ENCODE measurements at places on chromosomes 1 and 21.

DNA sequence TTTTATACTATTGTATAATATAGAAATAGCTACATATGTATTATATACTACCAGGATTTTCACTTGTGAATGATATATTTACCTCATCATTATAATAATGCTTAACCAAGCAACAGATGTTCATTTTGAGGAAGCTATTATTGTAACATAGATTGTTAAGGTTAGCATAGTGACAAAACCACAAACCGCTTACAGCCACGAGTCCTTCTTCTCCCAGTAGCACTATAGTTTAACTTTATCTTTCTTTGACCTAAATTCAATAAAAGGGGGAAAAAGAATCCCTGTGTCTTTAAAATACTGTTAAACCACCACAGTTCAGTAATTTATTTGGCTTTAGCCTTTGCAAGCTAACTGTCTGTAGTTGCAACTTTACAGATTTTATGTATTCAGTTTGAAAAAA, 1039.4 kb upstream of the B3GALT2 start:
- H3K36me3 ChIP-seq, result no peaks in the 10 kb centered on the region
- H3K4me3 ChIP-seq, result no peak overlapping the region
- H3K27me3 ChIP-seq, result peaks cover 3% of the 10 kb centered on the region
- peaks cover 2% of the 10 kb centered on the region for H3K4me1 ChIP-seq
- no peak for DNase-seq

DNA sequence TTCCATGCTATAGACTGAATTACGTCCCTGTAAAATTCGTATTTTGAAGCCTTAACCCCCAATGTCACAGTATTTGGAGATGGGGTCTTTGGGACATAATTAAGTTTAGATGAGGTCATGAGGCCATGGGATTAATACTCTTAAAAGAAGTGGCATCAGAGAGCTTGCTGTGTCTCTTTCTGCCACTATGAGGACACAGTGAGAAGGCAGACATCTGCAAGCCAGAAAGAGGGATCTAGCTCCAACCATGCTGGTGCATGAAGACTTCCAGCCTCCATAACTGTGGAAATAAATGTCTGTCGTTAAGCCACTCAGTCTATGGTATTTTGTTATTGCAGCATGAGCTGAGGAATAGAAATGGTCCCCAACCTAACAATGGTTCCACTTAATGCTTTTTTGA, 99.0 kb downstream of the LTN1 start:
- peaks cover 10% of the 10 kb centered on the region for H3K27me3 ChIP-seq
- H3K36me3 ChIP-seq, result no peaks in the 10 kb centered on the region
- no peak overlapping the region for H3K27ac ChIP-seq
- H3K4me1 ChIP-seq, result no peaks in the 10 kb centered on the region
- no peak overlapping the region for H3K4me3 ChIP-seq

DNA sequence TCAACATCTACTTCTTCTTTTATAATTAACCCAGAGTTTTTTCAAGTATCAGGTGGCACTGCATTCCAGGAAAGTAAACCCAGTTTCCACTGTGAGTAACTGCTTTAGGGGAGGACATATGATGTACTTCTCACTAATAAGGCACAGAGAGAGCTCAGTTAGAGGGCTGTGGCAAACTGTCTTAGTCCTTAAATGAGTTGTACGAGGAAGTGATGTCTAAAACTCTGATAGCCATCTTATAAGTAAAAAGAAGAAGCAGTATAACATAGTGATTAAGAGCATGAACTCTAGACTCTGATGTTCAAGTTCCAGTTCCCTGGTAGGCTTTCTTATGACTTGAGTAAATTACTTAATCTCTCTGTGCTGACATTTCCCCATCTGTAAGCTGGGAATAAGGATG, 58.7 kb upstream of the PTGS2 start:
- H3K4me3 ChIP-seq, result no peak overlapping the region
- no peak overlapping the region for H3K27ac ChIP-seq
- H3K27me3 ChIP-seq, result peaks cover 2% of the 10 kb centered on the region
- H3K4me1 ChIP-seq, result no peaks in the 10 kb centered on the region
- no peak for DNase-seq
- no peaks in the 10 kb centered on the region for H3K36me3 ChIP-seq

DNA sequence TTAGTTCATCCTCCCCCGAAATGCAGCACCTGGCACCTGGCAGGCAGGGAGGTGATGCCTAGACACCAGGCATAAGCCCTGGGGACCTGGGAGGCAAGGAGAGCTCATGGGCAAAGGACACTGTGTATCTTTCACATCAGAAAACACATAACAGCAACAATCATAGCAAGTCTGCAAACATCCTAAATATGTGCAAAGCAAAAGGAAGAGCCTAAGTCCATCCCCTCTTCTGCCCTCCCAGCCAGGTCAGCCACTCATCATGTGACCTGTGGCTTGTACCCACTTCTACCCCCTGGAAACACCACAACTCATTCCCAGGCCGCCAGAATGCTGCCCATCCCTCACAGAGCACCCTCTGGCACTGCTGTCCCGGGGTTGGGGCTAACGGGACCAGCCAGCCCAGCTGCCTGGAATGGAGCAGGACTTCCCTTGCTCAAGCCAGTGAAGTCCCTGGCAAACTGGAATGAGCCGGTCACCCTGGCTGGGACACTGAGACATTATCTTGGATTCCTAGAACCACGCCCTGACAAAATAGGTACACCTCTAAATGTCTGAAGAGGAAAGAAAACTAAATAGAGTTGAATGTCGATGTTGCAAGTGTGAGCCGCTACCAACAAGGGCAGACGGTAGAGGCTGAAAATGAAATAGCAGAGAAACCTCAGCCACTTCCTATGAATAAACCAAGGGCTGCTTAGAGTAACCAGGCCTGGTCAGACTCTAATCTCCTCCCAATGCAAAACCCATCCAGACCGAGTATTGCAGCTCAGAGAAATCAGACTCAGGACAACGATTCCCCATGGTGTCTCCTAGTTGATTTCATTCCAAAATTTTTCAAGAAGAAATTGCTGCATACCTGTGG, 29.4 kb downstream of the TMPRSS2 start:
- peaks cover 12% of the 10 kb centered on the region for H3K4me1 ChIP-seq
- no peak overlapping the region for H3K27ac ChIP-seq
- DNase-seq, result no peak
- peaks cover 14% of the 10 kb centered on the region for H3K27me3 ChIP-seq

DNA sequence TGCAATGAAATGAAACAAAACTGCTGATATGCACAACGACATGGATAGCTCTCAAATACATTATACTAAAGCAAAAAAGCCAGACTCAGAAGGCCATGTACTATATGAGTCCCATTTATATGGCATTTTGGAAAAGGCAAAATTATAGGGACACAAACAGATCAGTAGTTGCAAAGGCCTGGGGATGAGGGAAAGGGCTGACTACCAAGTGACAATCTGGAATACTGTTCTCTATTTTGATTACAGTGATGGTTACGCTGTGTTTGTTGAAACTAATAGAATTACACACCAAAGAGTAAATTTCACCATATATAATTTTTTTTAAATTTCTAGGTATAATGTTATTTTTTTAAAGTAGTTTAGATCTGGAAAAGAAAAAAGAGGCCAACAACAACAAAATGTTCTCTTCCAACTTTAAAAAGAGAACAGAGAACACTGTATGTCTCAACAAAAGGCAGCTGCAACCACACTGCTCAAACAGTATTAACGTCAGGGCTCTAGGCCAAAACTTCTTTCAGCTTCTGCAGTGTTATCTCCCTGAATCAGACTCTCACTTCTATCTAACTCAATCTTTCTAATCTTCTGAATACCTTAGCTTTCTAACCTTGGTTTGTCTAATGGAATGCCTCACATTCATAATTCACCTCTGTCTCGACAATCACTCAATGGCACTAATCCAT, 75.8 kb downstream of the FOXJ3 start:
- no peak overlapping the region for H3K4me3 ChIP-seq
- peaks cover 14% of the 10 kb centered on the region for H3K4me1 ChIP-seq
- DNase-seq, result no peak
- peaks cover 27% of the 10 kb centered on the region for H3K36me3 ChIP-seq
- peak overlapping the region; percentile 9 for H3K27ac ChIP-seq

DNA sequence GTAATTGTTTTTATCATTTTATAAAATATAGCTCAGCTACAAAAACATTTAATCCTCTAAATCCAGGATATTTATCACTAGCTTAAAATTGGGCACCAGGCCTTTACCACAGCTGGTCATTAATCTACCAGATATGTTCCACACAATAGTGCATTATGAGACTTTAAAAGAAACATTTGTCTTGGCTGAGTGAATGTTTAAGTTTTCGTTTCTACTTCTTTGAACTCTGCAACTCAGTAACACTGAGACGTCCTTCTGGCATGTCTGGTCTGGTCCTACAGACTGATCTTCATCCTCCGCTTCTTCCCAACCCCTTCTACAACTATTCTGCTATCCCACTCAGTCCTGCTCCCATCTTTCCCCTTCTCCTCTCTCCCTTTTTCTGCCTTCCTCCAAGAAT, 296.2 kb downstream of the NEGR1 start:
- no peak overlapping the region for H3K27ac ChIP-seq
- DNase-seq, result no peak
- no peaks in the 10 kb centered on the region for H3K4me1 ChIP-seq
- no peak overlapping the region for H3K4me3 ChIP-seq

GRCh38 chr1:234782791-234783190, 172.8 kb upstream of the IRF2BP2 start:
- no peak overlapping the region for H3K27ac ChIP-seq
- no peaks in the 10 kb centered on the region for H3K36me3 ChIP-seq
- no peak overlapping the region for H3K4me3 ChIP-seq
- no peaks in the 10 kb centered on the region for H3K4me1 ChIP-seq

- no peaks in the 10 kb centered on the region for H3K4me1 ChIP-seq
- no peaks in the 10 kb centered on the region for H3K36me3 ChIP-seq
- no peaks in the 10 kb centered on the region for H3K27me3 ChIP-seq
- DNase-seq, result no peak
- H3K27ac ChIP-seq, result no peak overlapping the region
- no peak overlapping the region for H3K4me3 ChIP-seq
Observed at GRCh38 chr1:239944666-239945065, 147.0 kb upstream of the FMN2 start.

DNA sequence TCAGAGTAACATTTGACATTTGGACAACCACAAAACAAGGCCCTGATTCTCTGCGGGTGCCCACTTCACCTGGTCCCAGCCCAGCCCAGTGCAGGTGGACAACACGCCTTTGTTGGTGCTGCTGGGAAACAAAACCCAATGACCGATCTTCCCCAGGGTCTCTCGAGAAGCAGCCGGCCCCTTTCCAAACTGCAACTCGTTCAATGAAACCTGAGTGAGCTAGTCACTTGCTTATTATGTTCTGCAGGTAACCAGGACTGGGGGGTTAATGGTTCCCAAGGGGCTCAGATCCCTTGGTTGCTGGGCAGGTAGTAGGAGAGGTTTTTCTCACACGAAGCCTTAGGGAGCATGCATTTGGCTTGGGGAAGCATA, 42.9 kb downstream of the ABCG1 start:
- peaks cover 16% of the 10 kb centered on the region for H3K36me3 ChIP-seq
- H3K4me3 ChIP-seq, result no peak overlapping the region
- no peaks in the 10 kb centered on the region for H3K27me3 ChIP-seq
- H3K27ac ChIP-seq, result no peak overlapping the region
- no peak for DNase-seq

GRCh38 chr1:201126832-201127754, at the start of gene ASCL5:
TSS of gene ASCL5 (minus strand) at chr1:201127184. CDS start at chr1:201115372, 11,812 bp downstream.
- H3K36me3 ChIP-seq, result peaks cover 5% of the 10 kb centered on the region
- H3K4me1 ChIP-seq, result no peaks in the 10 kb centered on the region
- DNase-seq, result no peak
- H3K27me3 ChIP-seq, result peaks cover 9% of the 10 kb centered on the region
- H3K4me3 ChIP-seq, result no peak within 1 kb of the TSS
- no peak within 1 kb of the TSS for H3K27ac ChIP-seq

DNA sequence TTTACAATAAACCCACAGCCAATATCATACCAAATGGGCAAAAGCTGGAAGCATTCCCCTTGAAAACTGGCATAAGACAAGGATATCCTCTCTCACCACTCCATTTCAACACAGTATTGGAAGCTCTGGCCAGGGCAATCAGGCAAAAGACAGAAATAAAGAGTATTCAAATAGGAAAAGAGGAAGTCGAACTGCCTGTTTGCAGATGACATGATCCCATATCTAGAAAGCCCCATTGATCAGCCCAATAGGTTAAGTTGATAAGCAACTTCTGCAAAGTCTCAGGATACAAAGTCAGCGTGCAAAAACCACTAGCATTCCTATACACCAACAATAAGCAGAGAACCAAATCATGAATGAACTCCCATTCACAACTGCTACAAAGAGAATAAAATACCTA, 235.5 kb downstream of the DPYD start:
- no peaks in the 10 kb centered on the region for H3K4me1 ChIP-seq
- H3K27ac ChIP-seq, result no peak overlapping the region
- H3K27me3 ChIP-seq, result no peaks in the 10 kb centered on the region
- DNase-seq, result no peak
- H3K36me3 ChIP-seq, result peaks cover 1% of the 10 kb centered on the region
- H3K4me3 ChIP-seq, result no peak overlapping the region

DNA sequence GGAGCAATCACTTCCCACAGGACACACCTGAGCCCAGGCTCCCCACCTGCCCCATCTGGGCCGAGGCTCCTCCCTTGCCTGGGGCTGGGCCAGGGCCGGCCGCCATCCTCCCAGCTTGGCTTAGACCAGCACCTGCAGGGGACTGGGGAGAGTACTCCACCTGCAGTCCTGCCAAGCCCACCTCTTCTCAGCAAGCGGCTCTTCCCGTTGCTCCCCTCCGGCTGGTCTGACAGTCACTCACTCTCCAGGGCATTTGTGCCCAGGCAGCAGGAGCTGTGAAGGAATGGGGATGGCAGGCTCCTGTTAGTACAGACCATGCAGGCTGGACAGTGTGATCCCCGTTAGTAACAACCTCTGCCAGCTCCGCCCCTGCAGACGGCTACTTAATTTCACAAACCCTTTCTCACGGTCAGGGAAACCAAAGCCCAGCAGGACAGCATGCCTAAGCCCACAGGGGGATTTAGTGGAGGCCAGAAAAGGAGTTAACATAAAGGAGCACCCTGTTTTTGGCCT, at the start of gene FYB2:
Gene FYB2, minus strand, starts transcription at position 18 of the 513 bp plus-strand sequence. CDS start 114 bp downstream, outside the sequence.
- H3K4me1 ChIP-seq, result no peaks in the 10 kb centered on the region
- peaks cover 15% of the 10 kb centered on the region for H3K27me3 ChIP-seq
- H3K4me3 ChIP-seq, result no peak within 1 kb of the TSS
- peaks cover 3% of the 10 kb centered on the region for H3K36me3 ChIP-seq
- DNase-seq, result no peak

- peaks cover 1% of the 10 kb centered on the region for H3K27me3 ChIP-seq
- no peak overlapping the region for H3K4me3 ChIP-seq
- no peak for DNase-seq
- H3K36me3 ChIP-seq, result no peaks in the 10 kb centered on the region
Observed at GRCh38 chr1:55298167-55298894, 83.2 kb upstream of the USP24 start.

- no peak for DNase-seq
- H3K4me3 ChIP-seq, result no peak overlapping the region
- H3K27me3 ChIP-seq, result no peaks in the 10 kb centered on the region
- no peaks in the 10 kb centered on the region for H3K4me1 ChIP-seq
Observed at GRCh38 chr1:29077155-29077554, 46.5 kb downstream of the TMEM200B start.

- no peak for DNase-seq
- H3K27me3 ChIP-seq, result peaks cover 2% of the 10 kb centered on the region
- H3K4me3 ChIP-seq, result no peak overlapping the region
- no peak overlapping the region for H3K27ac ChIP-seq
- no peaks in the 10 kb centered on the region for H3K4me1 ChIP-seq
Observed at GRCh38 chr1:62306065-62306464, 13.2 kb downstream of the KANK4 start.
